ENCODE measurements at places on chromosomes 11 and 22.

DNA sequence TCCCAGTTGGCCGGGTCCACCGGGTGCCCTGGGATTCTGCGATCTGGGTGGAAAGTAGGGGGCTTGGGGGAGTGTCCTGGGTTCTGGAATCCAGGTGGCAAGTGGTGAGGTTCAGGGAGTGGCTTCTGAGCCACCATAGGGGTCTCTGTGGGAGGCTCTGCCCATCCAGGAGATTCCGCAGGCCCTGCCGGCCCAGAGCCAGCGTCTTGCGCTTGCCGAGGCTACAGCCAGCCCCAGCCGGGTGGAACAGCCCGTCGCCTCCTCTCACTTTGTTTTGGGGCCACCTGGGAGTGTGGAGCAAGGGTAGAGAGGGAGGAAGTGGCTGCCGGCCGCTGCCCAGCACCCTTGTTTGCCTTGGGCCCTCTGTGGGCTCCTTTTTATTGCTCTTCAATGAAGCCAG, 60.6 kb upstream of the PPP6R3 start:
- no peak for DNase-seq

- DNase-seq = peak; percentile 60
Observed at GRCh38 chr11:61890529-61891330, 615 bp downstream of the FADS3 start.

DNA sequence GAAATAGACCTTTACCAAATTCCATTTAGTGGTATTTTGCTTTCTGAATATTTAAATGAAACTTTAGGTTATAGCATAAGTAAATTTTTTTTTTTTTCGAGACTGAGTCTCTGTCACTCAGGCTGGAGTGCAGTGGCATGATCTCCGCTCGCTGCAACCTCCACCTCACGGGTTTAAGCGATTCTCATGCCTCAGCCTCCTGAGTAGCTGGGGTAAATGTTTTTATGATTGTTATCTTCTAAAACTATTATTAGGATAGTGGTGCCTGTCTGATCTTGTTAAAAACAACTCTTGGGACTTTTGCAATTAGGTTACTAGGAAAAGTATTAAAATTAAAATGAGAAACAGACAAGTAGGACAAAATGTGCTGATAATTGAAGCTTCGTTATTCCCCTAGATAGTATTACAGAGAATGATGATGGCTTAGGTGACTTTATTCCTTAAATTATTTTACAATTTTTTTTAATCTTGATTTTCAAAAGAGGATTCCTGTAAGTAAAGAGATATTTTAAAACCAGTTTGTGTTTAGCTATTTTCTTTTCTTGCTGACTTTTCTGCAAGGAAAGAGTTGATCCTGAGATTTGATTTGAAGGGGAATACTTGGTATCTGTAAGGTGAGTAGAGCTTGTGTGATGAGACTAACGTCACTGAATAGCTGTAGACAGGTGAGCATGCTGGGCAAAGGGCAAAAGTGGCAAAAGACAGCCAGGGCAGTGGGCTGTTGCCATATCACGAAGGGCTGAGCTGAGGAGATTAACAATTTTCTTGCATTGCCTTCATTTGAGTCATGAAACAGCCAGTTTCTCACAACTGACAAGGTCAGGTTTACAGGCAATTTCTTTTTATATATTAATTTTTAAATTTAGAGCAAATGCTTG, 20.8 kb downstream of the CRKL start:
- no peak for DNase-seq

DNA sequence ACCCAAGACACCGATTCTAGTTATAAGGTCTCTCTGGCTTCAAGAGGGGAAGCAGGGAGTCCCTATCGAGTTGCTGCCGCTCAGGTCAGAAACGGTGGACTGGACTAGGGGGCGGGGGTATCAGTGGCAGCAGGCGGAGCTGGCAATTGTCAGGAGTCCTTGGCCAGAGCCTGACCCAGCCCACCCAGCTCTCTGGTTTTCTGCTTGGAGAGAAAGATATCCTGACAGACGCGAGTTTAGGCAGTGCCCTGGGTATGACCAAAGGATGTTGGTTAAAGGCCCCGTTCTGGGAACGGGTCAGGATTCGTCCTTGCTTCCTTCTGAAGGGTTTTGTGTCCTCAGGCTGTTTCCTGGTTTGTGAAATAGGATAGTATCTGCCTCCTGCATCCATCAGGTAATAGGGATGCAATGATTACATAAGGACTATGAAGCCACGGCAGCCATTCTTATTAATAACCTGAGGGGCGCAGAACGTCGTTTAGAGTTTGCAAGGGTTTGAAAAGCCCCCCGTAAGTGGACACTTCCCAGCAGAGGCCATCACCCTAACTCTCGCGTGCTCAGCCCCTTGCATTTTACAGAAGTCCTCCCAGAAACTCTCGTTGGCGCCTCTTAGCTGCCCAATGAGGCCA, 700 bp upstream of the DEPDC5 start:
- peak; percentile 65 for DNase-seq

DNA sequence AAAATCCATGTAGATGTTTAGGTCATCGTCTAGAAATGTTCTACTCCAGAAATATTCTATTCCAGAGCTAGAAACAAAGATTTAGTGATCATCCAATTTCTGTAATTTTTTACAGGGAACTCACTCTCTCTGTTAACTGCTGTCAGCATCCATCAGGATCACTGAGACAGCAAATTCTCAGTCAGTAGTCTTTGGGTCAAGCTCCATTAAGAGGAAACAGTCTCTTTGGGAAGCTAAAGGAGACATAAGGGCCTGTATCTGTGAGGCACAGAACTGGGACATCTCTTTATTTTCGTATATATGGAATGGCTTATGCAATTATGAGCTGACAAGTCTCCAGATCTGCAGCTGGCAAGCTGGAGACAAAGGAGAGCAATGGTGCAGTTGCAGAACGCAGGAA, 48.3 kb downstream of the PIK3C2A start:
- no peak for DNase-seq

DNA sequence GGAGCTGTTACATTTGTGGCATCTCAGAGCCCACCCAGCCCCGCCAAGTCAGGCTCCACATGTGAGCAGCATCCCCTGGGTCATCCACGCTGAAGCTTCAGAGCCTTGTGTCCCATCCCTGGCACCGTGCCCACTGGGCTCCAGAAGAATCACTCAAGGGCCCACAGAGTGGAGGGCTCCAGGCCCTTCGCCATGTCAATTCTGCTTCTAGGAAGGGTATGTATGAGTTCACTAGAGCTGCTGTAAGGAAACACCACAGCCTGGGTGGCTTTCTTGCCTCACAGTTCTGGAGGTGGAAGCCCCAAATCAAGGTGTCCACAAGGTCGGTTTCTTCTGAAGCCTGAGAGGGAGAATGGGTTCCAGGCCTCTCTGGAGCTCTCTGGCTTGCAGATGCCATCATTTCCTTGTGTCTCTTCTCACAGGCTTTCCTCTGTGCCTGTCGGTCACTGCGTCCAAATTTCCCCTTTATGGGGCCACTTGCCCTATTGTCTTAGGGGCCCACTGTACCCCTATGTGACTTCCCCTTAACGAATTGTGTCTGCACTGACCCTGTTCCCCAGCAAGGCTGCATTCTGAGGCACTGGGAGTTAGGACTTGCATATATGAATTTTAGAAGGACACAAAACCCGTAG, 1476.0 kb downstream of the TBC1D22A start:
- DNase-seq = no peak

- no peak for DNase-seq
Observed at GRCh38 chr11:15651033-15651432, 536.3 kb downstream of the INSC start.

DNA sequence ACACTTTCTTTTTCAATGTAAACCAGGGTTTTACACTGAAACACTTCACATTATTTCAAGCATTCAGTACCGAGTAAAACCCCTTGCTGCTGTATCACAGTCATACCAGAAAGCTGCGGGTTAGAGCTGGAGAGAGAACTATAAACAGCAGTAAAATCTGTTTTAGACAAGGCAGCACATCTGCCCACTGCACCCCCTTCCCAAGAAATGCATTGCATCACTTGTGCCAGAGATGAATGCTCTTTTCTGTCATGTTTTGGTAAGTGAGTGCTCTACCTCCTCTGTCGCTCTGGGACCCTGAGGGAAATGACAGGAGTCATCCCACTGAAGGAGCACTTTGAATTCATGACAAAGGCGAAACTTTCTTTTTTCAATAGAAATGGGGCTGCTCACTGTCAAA, 107.2 kb downstream of the MAML2 start:
- no peak for DNase-seq

DNA sequence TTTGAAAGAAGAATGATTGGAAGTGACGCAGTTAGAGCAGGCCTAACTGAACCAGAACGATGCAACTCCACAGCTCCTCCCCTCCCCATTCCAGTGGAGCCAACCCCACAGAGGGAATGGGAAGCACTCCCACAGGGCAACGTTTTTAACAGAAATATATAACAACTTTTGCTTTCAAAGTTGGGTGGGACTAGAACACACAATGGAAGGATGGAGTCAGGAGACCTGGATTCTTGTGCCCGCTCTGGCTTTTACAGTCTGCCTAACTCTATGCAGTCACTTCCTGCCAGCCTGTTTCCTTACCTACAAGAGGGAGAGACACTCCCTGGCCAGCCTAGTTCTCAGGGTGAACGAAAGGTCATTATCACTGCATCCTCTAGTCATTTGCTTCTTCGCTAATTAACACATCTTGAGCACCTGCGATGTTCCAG, 75.5 kb downstream of the PACSIN2 start:
- no peak for DNase-seq

DNA sequence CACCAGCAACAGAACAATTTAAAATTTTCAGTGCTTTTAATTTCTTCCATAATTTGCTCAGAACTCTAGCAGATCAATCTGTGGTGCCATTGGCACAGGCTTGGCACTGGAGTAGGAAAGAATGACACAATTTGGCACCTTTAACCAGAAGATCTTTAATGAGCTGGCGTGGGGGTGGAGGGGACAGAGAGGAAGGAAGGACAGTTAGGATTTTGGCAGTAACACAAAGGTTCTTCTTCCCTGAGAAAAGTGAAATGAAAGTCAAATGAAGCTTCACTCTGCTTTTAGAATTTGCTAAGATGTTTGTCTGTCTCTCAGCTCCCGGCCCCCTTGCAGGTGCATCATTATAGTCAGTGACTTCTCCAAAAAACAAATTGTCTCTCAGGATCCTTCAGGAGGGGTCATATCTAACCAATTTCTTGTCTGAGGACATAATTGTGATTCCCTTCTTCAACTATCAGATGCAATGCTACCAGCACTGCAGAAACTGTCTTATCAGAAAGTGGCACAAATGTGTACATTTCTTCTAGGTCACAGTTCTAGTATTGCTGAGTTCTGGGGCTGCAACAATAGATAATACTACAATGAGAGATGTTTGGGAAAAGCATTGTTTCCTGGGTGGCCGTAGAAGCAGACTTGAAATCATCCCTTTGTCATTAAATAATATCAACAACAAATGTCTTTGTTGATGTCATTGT, 66.8 kb downstream of the CSTPP1 start:
- DNase-seq = no peak

DNA sequence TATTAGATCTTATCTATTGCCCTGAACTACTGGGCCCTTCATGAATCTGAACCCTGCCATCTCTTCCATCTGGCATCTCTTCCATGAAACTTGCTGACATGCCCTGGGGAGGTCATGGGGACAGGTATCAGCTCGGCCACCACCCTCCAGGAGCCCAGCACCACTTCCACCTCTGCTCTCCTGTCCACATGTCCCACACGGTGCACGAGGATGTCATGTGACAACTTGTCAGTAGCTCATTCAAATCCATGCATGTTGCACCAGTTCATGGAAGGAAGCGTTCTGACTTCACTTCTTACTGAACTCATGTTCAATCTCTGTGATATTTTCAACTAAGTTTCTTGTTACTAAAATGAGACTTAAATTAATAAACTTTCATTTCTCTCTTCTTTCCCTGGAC, 16.6 kb downstream of the YPEL1 start:
- no peak for DNase-seq

DNA sequence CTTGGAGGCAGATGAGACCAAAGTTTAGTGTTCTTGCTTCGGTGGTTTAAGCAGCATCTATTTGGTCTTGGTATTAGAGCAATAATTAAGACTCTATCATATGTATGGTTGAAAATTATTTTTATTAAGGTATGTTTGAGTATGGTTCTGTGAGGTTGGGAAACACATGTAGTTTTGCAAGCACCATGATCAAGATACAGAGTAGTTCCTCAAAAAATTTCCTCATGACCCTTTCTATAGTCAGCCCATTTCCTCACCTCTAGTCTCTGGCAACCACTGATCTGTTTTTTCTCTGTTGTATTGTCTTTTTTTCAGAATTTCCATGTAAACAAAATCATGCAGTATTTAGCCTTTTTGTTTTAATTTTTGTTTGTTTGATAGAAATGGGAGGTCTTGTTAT, 18.4 kb downstream of the MTMR3 start:
- DNase-seq = no peak

GRCh38 chr11:2249189-2249916, 21.0 kb downstream of the ASCL2 start:
- no peak for DNase-seq

GRCh38 chr22:35524966-35525686, 15.5 kb upstream of the RASD2 start:
- no peak for DNase-seq

GRCh38 chr22:27060190-27060589, 402.8 kb downstream of the MIAT start:
- no peak for DNase-seq

- DNase-seq = no peak
Observed at GRCh38 chr11:86805873-86806310, 5.5 kb downstream of the PRSS23 start.

DNA sequence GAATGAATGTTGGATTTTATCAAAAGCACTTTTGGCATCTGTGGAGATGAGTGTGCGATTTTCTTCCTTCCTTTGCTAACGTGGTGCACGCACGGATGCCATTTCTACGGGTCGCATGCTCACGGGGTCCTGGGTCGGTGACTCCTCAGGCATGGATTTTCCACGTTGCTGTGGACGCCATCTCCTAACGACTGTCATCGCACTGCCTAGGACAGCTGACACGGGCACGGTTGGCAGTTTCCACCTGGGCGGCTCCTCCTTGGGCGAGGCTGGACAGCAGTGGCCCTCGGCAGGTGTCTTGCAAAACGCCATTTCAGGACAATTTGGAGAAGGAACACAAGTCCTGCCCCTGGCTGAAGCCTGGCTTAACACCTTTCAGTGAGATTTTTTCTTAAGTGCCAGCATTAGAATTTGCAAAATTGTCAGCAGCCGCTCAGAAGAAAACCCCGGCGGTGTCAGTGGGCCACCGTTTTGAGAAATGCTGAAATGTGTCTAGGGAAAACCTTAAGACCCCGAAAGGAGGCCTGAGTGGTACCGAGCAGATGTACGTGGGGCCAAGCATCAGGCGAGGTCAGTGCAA, 34.7 kb upstream of the TOLLIP start:
- no peak for DNase-seq

- DNase-seq = peak; percentile 43
Observed at GRCh38 chr11:66856496-66857233, at the start of gene LRFN4. LRFN4 (plus strand) TSS chr11:66857064; CDS start chr11:66857745, 681 bp downstream.

DNA sequence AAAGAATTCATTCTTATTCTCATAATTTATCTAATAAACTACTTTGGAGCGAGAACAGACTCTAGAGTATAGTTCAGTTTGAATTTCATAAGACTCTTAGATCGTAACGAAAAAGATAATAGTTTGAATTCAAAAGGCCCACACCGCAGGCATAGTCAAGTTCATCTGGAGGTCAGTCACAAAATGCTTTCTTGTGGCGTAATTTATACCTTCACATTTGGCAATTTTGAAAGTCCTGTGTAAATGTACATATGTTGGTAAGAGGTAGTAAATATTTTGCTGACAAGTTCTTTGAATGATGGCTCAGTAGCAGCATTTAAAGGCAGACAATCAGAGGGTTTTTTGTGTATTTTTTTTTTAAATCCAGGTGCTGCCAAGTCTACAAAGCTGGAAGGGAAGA, 88.1 kb downstream of the TEAD1 start:
- DNase-seq = no peak

All from HAP-1 (cell line).